ENCODE measurements at places on chromosomes 7 and 10. TPM values are rescaled to one million over a fixed set of nuclear protein-coding genes. Genes with fewer than 3 reads are reported as not detected.

- no peak for DNase-seq
These were observed 14.5 kb downstream of the AKR1B1 start for GRCh38 chr7:134444198-134444960.

- no peak for DNase-seq
These were observed 146.7 kb downstream of the DNAJB6 start for GRCh38 chr7:157483515-157483914.

DNA sequence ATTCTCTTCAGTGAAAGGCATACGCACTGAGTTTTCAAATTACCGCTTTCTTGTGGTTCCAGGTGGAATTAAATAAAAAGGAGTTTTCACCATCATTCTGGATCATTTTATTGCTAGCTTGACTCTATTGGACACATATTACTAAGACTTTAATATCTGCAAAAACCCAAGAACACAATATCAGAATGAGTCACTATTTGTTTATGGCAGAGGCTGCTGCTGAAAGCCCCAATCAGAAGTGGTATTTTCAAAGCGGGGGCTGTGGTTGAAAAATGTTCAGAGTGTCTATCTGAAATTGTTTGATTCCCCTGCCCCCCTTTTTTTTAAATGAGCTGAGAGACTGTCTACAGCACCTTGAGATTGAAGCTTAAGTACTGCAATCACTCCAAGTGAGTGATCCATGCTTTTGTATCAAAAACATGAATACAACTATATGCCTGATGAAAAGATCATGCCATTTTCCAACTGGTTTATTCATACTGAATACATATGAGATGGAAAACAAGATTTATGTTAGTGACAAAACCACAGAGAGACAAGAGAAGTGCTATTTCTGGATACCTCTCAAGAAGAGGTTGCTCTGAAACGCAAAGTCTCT, 376.4 kb downstream of the HTR7 start:
- DNase-seq, result no peak

- DNase-seq, result no peak
These were observed 642.9 kb downstream of the SDK1 start for GRCh38 chr7:3943779-3944520.

- no peak for DNase-seq
These were observed 19.2 kb downstream of the ZNF775 start for GRCh38 chr7:150398108-150398964.

The ZNF479 gene
- not detected for polyA plus RNA-seq

DNA sequence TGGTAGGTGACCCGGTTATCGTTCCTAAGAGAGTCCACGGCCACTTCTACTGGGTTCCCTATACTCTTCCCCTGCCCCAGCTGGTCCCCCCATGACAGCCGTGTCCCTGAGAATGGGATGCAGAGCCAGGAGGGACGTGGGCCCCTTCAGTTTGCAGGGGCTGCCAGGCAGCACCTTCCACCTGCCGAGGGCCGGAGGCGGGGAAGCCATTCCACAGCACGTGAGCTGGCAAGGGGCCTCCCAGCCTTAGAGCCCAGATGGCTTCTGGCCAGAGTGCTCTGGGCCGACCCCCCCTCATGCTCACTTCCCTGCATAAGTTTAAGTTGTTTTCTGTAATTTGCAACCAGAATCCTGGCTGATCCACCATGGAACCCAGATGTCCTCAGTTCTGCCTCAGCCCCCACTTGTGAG, 39.0 kb downstream of the DIP2C start:
- no peak for DNase-seq

GRCh38 chr7:6526997-6527378, 24.3 kb downstream of the GRID2IP start:
- DNase-seq, result no peak

DNA sequence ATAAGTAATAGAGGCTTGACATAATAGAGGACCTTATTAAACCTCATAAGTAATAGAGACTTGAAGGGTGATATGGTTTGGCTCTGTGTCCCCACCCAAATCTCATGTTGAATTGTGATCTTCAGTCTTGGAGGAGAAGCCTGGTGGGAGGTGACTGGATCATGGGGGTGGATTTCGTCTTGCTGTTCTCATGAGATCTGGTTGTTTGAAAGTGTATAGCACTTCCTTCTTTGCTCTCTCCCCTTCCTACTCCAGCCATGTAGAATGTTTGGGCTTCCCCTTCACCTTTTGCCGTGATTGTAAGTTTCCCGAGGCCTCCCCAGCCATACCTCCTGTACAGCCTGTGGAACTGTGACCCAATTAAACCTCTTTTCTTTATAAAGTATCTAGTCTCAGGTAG, 8.6 kb downstream of the KIFBP start:
- DNase-seq, result no peak

The LRRC4 gene
- 6.7 TPM for polyA plus RNA-seq

- no peak for DNase-seq
These were observed 409.0 kb downstream of the CDC14C start for GRCh38 chr7:49333180-49333881.

GRCh38 chr10:14569274-14570060, 205.2 kb downstream of the FAM107B start:
- no peak for DNase-seq

- DNase-seq, result no peak
These were observed 21.4 kb upstream of the SMC3 start for GRCh38 chr10:110546077-110546476.

DNA sequence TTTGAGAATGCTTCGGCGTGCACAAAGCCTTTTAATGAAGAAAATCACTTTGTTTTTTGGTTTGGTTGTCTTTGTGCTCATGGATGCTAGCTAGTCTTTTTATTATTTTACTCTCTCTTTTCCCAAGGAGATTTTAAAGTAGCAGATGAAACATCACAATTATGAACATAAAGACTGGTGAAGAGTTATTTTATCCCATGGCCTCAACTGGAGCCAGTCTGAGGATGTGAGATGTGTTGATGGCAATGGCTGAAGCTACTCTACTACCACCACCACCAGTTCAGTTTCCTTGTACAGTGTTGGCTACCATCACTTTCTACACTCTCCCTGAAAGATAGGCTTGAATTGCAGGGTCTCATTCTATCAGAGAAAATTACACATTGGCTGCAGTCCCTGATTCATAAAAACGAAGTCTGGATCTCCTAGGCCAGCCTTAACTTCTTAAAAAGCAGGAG, 494 bp upstream of the HERC4 start:
- no peak for DNase-seq

GRCh38 chr7:151425670-151426440, 14.1 kb downstream of the CRYGN start:
- no peak for DNase-seq

DNA sequence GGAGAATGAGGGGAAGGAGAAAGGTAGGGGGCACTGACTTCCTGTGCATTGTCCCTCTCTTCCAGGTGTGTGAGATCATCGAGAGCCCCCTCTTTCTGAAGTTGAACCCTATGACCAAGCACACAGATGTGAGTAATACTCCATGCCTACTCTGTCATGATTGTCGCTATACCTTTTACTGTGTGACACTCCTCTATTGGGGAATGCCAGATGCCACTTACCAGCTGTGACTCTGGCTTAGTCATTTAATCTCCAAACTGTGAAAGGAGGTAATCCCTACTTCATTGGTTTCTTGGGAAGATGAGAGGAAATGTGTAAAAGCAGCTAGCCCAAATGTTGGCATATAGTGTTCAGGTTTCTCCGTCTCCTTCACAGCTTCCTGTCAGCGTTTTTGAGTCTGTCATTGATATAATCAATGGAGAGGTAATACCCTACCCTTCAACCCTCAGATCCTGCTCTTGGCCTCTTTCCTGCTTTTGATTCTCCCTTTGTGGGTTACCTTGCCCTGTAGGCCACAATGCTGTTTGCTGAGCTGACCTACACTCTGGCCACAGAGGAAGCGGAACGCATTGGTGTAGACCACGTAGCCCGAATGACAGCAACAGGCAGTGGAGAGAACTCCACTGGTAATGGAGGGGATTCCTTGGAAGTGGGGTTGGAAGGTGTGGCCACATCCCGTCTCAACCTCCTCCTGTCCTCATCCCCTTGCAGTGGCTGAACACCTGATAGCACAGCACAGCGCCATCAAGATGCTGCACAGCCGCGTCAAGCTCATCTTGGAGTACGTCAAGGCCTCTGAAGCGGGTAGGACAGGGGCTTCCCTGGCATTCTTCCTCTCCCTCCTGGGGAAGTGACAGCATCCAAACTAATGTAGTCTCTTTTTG, 2.0 kb downstream of the COPS6 start:
- no peak for DNase-seq

DNA sequence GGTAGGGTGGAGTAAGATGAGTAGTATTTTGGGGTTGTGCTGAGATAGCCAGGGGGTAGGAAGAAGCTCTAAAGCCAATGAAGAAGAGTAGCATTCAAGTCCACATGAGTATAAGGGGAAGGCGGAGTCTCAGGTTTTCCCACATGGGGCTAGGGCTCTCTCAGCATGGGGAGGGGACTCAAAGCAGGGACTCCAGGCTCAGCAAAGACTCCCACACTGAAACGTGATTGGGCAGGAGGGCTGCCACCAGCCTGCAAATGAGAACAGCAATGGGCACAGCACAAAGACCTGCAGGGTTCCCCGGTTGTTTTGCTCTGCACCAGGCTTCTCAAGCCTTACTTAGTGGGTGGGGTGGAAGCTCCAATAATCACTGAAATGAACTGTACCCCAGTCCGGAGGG, 1.5 kb upstream of the NRAP start:
- DNase-seq, result no peak

The TOMM7 gene
- 346 TPM for polyA plus RNA-seq

The IGFBP3 gene
- 74.8 TPM for polyA plus RNA-seq

The ACBD7 gene
- 5.0 TPM for polyA plus RNA-seq

DNA sequence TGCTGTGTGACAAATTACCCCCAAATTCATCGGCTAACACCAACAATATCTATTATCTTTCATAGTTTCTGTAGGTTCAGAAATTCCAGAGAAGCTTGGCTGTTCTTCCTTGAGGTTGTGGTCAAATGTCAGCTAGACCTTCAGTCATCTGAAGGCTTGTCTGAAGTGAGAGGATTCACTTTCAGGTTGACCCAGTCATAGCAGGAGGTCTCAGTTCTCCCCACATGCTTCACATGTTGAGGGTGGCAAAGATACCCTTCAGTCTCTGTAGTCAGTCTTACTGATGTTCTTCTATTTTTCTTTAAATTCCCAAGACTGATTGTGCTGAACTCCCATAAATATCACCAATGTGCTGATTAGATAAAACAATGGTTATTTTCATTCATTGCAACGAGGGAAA, 1692.0 kb downstream of the REEP3 start:
- DNase-seq, result no peak

- DNase-seq, result no peak
These were observed 1.1 kb downstream of the ZNF32 start for GRCh38 chr10:43647576-43647975.

DNA sequence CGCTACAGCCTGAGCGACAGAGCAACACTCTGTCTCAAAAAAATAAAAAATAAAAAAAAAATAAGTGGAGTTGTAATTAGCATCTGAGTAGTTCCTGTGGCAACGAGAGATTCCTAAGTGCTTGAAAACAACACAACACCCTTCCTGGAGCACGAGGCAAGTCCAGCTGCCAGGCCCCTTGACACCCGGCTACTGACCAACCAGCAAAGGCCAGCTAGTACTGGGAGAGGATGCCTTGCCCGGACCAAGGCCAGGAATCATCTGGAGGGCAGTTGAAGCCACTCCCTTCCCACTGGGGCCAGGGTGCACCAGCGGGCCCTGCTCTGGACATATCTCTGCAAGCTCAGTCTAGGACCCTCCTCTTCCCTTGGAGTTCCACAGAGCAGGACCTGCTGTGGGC, 536 bp downstream of the C10orf105 start:
- no peak for DNase-seq

DNA sequence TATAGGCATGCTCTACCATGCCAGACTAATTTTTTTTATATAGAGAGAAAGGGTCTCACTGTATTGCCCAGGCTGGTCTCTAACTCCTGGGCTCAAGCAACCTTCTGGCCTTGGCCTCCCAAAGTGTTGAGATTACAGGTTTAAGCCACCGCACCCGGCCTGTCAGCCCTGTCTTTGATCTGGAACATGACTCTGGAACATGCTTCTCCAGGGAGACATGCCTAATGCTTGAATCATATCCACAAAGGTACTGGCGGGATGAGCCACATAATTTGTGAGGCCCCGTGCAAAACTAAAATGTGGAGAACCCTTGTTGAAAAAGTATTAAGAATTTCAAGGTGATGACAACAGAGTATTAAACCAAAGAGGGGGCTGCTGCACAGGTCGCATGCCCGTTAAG, 282.8 kb downstream of the ARHGAP12 start:
- no peak for DNase-seq

DNA sequence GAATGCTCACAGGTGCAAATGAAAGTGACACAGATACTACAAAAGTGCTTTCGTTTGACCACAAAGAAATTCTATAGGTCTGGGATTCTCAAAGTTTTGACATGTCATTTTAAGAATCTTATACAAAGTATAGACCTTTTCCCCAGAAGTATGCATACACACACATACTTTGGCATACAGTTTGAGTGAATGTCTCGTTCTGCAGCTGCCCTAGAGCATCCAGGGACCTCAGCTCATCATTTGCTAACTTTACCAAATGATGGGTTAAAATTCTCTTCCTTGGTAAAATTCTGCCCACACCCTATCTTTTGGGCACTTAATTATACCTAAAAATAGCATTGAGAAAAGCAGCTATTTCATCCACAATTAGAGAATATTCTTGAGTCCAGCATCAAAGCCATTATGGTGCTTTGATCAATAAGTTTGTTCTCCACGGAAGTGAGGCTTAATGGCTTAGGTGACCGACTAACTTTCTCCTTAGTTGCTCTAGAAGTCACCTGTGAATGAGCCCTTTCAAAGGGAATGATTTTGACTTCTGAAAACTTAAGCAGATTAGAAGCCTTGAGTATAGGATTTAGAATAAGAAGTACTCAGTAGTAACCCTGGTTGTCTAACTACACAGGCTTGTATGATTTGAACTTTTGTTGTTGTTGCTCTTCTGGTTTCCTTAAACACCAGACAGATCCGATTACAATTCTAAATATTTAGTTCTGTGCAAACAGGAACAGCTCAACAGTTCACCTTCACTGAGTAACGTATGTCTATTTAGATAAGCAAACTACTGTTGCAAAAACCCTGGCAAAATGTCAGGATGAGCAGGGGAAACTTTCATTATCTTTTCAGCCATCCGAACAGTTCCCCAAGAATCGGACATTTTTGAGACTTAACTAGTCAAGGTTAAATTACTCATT, 70.6 kb downstream of the CNNM2 start:
- DNase-seq, result peak; percentile 30

DNA sequence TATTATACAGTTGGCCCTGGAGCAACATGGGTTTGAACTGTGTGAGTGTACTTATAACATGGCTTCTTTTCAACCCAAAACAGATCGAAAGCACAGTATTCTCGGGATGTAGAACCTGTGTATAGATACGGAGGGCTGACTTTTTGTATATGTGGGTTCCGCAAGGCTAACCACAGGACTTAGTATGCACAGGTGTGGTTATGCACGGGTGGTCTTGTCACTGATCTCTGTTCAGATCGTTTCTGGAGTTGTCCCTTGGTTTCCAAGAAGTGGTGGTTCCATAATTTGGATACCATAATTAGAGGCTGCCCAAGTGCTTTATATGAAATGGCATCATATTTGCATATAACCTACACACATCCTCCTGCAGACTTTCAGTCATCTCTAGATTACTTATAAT, 10.9 kb upstream of the BHLHA15 start:
- DNase-seq, result no peak
